ENCODE measurements at places on chromosomes 3 and 15. TPM values are rescaled to one million over a fixed set of nuclear protein-coding genes. Genes with fewer than 3 reads are reported as not detected.
A peak's percentile ranks its signal among the peaks of the same experiment; 100 is the strongest.

GRCh38 chr15:52136442-52136980 lies 23.9 kb upstream of the BCL2L10 start:
- DNase-seq: no peak

DNA sequence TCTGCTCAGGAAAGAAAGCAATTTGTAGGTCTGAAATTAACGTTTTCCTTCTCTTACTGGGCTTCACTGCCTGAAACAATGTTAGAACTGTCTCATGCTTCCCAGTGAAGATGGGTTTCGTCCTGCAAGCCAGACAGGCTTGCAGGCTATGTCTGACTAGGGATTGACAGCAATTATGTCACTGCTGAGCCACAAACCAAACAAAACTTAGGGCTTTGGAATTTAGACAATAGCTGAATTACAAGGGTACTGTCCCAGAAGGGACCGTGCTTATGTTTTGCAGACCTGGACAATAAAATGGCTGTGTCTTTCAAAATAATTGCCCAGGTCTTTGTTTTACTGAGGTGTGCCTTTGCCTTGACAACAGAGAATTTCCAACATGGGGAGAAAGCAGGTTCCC lies 46.3 kb upstream of the CCDC80 start:
- no peak for DNase-seq

The SMAD6 gene
- 274 TPM for total RNA-seq

DNA sequence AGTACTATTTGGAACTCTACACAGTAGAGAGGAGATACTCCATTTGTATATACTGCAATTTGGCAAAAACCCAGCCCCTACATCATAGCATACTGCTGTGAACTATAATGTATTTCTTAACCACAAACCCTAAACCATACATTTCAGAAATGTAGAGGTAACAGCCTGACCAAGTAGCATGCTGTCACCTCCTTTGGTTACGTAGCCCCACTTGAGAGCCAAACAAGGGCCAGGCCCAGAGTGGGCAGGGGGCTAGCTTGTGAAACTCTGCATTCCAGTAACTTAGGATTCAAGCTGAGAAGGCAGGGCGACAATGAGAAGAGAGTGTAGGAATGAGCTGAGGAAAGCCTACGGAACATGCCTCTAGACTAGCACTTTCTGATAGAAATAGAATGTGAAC lies 135.8 kb downstream of the GREM1 start:
- DNase-seq: no peak

The TMEM207 gene
- not detected for total RNA-seq

DNA sequence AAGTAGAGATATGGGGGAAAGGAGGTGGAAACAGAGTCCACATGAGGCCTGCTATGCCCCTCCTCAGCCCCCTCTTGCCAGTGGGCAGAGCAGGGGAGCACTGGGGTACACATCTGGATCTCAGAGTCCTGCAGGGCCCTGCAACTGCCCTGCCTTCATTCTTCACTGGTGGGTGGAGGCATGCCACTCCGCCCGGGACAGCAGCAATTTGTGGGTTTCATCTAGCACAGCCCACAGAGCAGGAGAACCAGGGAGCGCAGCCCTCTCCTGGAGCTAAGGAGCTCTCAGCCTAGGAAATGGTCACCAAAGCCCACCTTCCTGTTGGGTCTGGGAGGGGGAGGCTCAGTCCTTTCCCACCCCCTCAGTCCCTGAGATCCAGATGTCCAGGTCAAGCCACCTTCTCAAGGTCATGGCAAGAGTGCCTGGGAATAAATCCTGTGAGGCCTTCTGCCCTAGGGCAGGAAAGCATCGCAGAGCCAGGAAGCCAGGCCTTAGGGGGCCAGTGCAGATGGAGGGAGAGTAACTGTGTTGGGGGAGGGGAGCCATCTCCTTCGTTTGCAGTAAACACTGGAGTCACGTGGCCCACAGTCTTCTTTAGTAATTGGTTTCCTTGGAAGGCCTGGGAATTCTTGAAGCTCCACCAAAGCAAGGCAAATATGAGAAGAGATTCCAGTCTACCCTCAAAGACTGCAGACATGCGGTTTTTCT lies 31.0 kb downstream of the ANP32A start:
- peak; percentile 50 for DNase-seq

DNA sequence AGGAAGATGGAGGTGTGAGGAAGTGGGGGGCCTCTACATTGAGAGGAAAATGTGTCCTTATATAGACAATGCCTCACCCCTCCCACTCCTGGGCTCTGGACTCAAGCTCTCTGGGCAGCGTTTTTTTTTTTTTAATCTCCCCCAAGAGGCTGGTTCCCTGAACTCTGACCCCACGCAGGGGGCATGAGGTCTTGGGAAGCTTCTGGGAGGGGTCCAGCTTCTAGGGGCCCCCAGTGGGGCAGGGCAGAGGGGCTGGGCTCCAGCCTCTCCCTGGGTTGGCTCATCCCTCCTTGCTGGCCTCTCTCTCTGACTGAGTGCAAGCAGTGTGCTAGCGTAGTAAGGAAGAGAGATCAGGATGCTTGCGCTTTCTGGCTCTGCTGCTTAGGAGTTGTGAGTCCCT lies 101.4 kb upstream of the HACD2 start:
- peak; percentile 18 for DNase-seq

DNA sequence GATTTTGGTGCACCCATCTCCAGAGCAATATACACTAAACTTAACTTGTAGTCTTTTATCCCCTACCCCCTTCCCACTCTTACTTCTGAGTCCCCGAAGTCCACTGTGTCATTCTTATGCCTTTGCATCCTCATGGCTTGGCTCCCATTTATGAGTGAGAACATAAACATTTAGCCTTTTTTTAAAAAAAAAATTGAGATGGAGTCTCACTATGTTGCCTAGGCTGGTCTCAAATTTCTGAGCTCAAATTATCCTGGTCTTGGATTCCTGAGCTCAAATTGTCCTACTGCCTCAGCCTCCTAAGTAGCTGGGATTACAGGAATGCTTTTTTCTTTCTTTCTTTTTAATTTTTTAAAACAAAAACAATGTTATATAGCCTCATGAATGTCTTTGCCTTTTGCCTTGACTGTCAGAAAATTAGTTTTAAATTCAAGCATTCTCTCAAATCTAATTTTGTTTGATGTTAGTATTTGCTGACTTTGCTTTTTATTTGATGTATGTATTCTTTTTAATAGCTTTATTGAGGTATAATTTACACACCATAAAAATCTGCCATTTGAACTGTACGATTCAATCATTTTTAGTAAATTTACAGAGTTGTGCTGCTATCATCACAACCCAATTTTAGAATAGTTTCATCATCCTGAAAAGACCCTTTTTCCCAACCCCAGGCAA lies 46.9 kb downstream of the NFKBIZ start:
- no peak for DNase-seq

DNA sequence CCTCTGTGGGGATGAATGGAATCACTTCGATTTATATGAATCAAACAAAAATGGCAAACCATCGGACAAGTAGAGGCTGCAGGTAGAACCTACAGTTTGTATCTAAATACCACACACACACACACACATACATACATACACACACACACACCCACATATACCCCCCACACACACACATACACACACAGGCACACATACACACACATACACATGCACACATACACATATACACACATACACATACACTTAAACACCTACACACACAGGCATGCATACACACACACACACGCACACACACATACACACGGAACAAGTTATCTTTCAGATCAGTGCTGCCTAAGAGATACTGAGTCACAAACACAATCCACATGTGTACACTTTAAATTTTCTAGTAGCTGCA lies 24.3 kb downstream of the HEG1 start:
- DNase-seq: no peak

GRCh38 chr15:32856753-32857152 lies 138.9 kb downstream of the GREM1 start:
- DNase-seq: peak; percentile 65

DNA sequence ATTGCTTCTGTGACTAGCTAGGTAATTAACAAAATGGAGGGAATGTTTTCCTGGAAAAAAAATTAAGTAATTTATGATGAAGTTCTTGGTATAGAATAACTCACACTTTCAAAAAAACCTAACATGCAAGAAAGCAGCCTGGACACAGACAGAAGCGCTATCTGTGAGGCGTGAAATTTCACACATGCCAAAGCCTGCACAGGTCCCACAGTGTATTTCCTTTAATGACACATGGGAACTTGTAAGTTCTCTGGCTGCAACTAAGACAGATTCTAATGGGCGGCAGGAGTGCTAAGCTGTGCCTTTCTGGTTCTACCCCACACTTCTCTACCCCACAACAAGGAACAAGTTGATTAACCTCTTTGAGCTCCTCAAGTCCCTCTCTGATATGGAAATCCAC lies 84.9 kb upstream of the NEO1 start:
- DNase-seq: no peak

The PPARG gene
- total RNA-seq: 0.32 TPM

The RTP4 gene
- not detected for total RNA-seq

- no peak for DNase-seq
Observed at GRCh38 chr3:170889132-170889531, 19.1 kb upstream of the RPL22L1 start.

GRCh38 chr3:55884491-55885285 lies 397.6 kb upstream of the WNT5A start:
- no peak for DNase-seq

- DNase-seq: no peak
Observed at GRCh38 chr3:177792311-177793030, 595.2 kb upstream of the TBL1XR1 start.

DNA sequence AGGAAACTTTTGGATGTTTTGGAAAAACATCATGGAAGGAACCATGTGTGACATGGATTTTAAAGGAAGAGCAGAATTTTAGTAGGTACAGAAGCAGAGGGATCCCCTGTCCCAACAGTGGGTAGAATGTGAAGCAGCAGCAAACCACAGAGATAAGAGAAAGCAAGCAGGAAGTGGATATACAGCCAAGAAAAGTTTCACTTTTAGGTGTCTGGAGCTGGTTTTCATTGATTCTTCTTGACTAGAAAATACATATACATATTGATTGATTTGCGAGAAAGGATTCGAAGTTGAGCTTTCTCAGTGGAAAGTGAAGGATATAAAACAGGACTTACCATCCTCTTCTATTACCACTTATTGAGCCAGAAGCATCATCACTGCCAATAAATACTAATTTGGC lies 133.5 kb downstream of the KCNMB2 start:
- no peak for DNase-seq

DNA sequence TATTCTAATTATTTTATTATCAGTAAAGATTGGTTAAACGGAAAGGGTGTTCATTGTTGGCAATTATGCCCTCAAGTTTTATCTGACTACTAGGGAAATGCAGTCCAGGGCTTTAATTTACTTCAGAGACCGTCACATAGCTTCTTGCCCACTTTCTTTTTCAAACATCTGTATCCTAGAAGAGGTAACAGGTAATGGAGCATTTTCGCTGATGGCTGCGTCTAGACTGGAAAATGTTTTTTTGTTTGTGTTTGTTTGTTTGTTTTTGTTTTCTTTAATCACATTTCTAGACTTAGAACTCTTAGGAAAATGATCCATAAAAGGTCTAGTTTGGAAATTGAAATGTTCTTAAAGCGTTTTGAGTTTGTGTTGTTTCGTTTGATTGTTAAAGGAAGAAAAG lies 71.4 kb downstream of the ANXA2 start:
- no peak for DNase-seq

- DNase-seq: no peak
Observed at GRCh38 chr3:95626107-95626506, 1188.3 kb upstream of the EPHA6 start.

DNA sequence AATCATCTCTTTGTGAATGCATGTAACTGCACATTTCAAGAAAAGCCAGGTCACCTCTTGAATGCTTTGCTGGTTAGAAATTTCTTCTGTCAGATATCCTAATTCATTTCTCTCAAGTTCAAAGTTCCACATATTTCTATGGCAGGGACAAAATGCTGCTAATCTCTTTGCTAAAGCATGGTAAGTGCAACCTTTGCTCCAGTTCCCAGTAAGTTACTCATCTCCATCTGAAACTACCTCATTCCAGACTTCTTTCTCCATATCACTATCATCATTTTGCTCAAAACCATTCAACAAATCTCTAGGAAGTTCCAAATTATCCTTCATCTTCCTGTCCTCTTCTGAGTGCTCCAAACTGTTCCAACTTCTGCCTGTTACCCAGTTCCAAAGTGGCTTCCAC lies 230.6 kb downstream of the ZMAT3 start:
- no peak for DNase-seq

DNA sequence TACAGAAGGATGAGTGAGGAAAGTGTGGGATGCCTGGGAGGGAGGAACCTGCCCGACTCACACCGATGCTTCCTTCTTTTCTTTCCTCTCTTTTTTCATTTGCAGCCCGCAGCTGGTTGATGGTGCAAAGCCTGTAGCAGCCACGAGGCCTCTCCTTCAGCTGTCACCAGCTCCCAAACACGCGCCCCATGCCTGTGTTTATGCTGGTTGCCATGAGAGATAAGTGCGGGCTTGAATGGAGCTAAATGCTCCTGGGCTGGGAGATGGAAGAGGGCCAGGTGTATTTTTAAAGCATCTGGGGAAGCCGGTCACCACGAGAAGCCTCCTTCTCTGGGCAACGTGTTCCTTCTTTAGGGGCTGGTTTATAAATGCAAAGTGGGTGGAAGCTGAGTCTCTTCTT lies 9.3 kb downstream of the COLQ start:
- DNase-seq: peak; percentile 96

The LYZL4 gene
- total RNA-seq: 4.3 TPM

- no peak for DNase-seq
Observed at GRCh38 chr3:27596921-27597320, 112.7 kb upstream of the SLC4A7 start.

Data from cardiac muscle cell (in vitro differentiated cells and primary cell).